Stomach (tissue), 19 donors: ENCODE measurements at places on chromosomes 6 and 20.

GRCh38 chr20:55582498-55582897, 422.8 kb downstream of the CBLN4 start:
- DNase-seq, result no peak

- no peak for DNase-seq
These were observed 15.9 kb downstream of the CUL7 start for GRCh38 chr6:43037706-43038105.

GRCh38 chr6:158050955-158051354, 69.3 kb downstream of the SYNJ2 start:
- no peak for DNase-seq

DNA sequence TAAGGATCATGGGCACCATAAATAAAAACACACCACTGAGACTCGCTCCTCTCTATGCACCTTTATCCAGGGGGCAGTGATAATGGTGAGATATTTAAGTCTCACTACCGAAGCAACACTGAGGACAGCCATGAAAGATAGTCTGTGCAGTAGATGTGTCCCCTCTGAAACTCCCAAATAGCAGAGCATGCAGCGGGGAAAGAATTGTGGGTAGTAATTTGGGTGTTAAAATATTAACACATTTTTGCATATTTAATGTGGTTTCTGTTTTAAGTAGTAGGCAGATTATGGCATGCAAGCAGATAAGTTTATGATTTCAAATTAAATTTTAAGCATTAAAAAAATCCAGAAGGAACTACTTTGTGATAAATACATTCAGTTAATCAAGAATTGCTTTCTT, 82.7 kb downstream of the CTNNBL1 start:
- no peak for DNase-seq

DNA sequence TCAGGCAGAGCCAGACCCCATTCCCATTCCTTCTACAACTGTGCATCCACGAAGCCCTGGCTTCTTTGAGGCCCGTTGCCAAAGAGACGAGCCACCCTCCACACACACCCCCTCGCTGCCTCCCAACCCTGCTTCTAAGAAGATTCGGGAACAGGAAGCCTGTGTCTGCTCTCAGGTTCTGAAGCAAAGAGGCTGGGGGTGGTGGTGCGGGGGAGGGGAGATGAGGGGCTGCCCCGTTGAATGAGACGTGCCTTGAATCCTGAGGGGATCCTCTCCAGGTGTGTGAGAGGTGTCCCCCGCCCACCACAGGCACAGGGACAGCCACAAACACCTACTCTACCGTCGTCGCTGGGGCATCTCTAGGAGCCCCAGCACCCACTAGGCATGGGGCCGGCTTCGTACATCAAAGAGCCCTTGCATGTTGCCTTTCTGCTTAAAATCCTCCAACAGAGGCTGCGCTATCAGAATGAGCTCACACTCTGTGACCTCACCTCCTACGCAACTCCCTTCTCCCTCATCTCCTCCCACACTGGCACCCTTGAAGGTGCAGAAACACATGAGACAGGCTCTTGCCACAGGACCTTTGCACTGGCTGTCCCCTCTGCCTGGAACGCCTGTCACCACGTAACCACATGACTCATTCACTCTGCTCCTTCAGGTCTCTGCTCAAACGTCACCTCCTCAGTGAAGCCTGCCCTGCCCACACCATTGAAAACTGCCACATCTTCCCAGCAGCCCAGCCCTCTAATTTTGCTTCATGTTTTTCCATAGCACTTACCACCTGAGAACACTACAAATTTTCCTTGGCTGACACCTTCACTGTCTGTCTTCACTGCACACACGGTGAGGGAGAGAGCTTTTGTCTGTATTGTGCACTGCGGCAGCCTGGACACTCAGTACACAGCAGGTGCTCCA, 58.5 kb downstream of the PREX1 start:
- DNase-seq, result peak; percentile 68

GRCh38 chr6:51398064-51398705, 579.5 kb downstream of the TFAP2B start:
- peak; percentile 11 for DNase-seq

GRCh38 chr6:72650081-72650745, 28.3 kb downstream of the KCNQ5 start:
- no peak for DNase-seq

GRCh38 chr6:73564578-73565345, 43.9 kb upstream of the EEF1A1 start:
- DNase-seq, result no peak

GRCh38 chr20:36779656-36780025, 6.1 kb upstream of the DSN1 start:
- no peak for DNase-seq

DNA sequence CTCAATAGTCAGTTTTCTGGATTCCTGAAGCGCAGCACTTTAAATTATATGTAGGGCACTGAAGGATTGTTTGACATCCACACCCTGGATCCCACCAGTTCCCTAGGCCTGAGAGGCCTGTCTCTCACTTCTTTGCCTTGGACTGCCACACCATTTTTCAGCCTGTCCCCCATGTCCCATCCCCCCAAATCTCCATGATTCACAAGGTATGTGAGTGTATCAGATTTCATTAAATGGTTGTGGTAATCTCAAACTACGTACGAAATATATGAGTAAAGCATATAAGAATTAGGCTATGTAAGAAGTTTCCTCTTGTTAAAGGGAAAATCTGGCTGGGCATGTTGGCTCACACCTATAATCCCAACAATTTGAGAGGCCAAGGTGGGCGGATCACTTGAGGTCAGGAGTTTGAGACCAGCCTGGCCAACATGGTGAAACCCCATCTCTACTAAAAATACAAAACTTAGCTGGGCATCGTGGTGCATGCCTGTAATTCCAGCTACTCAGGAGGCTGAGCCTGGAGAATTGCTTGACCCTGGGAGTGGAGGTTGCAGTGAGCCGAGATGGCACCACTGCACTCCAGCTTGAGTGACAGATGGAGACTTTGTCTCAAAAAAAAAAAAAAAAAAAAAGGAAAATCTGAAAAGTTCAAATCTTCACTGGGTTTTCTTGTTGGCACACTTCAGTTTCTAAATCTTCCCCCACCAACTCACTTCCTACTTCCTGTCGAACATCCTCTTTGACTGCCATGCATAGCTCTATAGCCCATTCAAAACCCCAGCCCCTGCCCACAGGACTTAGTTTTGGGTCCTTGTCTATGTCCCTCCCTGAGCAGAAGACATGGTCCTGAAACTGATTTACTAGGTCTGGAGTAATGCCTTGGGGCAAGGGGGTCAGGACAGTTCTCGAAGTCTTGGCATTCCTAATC, 97.3 kb upstream of the SHLD1 start:
- no peak for DNase-seq

- DNase-seq, result no peak
These were observed 184.9 kb downstream of the TINAG start for GRCh38 chr6:54493138-54493537.

DNA sequence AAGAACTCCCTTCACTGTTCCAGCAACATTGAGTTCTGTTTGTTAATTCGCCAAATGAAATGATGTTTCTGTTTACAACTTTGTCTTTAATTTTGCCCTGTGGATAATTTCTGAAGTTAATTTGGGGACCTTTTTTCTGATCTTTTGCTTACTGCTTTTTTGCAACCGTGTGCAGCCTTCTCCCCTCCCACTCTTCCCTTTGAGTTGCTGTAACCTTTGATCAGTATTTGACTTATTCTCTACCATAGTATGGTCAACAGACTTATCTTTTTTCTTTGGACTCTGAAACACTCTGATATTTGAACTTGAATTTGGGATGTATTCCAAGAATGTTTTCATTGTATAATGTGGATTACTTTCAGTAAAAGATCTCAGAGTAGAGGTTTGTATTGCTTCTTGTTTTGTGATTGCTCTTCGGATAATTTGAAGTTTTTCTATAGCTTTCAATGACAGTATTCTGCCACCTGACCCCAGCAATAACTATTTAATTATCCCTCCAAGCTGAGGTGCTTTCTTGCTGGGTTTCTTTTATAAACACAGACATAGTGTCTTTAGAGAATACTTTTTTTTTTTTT, 46.2 kb downstream of the LRRN4 start:
- DNase-seq, result peak; percentile 50

- no peak for DNase-seq
These were observed 62.8 kb upstream of the GTSF1L start for GRCh38 chr20:43789593-43789992.

GRCh38 chr20:56212091-56212490, 36.4 kb upstream of the MC3R start:
- DNase-seq, result no peak

- no peak for DNase-seq
These were observed 28.1 kb upstream of the SOX4 start for GRCh38 chr6:21565431-21565830.

DNA sequence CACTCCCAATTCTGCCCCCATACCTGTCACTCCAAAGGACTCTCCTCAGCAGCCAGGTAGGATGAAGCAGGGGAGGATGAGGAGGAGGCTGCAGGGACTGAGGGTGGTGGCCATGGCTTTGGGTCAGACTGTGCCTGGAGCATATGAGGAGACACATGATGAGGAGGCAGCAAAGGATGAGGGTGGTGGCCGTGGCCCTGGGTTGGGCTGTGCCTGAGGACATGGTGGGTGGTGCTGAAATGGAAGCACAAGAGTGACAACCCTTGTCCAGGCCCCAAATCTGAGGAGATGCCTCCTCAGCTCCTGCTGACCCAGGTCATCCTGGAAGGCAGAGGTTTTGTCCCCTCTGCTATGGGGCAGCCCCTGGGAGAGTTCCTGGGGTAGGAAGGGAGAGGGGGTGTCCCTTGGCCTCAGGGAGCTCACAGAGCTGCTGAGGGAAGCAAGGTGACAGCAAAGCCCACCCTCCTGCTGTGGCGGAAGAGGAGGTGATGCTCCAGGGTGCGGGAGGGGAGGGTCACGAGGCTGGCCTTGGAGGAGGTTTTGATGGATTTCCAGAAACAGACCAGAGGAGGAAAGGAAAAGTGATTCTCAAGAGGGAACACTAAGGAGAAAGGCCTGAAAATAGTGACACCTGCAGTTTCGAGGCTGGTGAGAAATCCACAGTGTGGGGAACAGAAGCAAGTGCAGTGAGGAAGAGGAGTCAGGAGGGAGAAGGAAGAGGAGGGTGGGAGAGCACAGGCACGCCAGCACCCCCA, 4.6 kb downstream of the RAET1G start:
- no peak for DNase-seq

DNA sequence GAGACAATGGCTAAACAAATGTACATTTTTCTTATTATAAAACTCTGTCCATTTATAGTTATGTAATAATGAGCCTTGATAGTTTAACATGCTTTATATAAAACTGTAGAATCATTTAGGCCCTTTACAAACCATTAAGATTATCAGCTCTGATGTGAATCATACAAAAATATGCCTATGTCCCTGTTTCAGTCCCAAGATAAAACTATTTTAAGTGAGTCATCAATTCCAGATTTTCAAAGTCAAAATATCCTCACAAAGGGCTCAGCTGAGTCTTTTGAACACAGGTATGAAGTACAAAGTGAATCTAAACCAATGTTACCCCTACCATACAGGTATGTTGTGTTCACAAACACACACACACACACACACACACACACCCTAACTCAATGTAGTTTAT, 88.0 kb downstream of the PTPRK start:
- DNase-seq, result no peak

- DNase-seq, result no peak
These were observed 93.6 kb upstream of the NFATC2 start for GRCh38 chr20:51636123-51636522.

- no peak for DNase-seq
These were observed 118.3 kb downstream of the PSMB1 start for GRCh38 chr6:170434821-170435155.

DNA sequence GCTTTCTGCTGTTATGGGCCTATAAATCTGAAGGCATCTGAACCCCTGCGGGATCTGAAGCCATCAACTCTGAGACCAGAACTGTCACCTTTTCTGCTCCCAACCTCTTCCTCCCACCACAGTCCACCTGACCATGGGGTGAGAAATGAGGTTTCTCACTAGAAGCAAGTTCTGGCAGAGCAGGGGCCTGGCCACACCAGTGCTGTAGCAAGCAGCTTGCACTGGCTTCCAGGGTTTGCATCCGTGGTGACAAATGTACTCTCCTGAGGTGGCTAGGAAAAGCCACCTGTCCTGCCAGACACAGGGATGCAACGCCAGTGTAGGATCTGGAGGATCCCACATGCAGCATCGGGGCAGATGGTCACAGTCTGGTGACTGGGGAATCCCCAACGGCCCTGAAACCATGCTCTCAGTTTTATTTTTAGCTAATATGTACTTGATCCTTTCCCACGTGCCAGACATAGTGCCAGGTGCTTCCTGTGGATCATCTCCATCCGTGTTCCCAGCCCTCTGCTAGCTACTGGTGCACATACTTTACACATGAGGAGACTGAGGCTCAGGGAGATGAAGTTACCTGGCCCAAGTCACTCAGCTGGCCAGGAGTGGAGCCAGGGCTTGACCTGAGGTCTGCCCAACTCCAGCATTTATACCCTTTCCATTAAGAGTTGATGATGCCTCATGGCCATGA, 122.1 kb upstream of the SPACA1 start:
- peak; percentile 28 for DNase-seq

DNA sequence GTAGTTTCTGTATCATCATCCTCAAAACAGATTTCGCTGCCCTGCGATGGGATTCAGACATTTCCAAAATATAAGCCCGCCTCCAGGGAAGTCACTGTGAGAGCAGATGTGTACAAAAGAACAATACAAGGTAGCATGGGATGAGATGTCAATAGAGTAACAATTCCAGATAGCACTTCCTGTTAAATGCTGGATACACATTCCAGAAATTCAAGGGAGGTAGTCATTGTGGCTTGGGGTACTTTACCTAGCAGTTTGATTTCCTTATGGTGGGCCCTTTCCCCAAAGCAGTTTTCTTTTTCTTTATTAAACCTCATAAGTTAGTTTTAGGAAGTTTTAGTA, 2.5 kb downstream of the RNF217 start:
- DNase-seq, result no peak

DNA sequence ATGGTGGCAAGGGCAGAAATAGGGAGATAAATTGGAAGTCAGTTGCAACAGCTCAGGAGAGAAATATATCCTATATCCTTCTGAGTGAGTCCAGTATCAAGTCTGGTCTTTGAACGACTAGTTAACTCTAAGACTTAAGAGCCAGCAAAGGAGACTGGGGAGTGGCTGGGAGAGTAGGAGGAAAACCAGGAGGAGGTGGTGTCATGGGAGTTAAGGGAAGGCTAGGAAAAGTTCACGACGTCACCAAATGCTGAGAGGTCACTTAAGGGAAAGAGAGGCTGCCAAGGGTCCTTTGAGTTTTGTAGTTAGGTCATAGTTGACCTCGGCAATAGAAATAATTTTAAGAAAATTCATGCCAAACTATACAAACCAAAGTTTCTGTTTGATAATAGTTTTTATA, 25.1 kb downstream of the ACOT13 start:
- no peak for DNase-seq

GRCh38 chr6:14228571-14228970, 111.0 kb downstream of the CD83 start:
- DNase-seq, result no peak

GRCh38 chr6:105151644-105152043, 28.2 kb downstream of the POPDC3 start:
- no peak for DNase-seq
